ENCODE measurements at places on chromosomes 6 and 20.
A peak's percentile ranks its signal among the peaks of the same experiment; 100 is the strongest.

GRCh38 chr6:124792386-124792785 is 169.9 kb upstream of the RNF217 start:
- DNase-seq = no peak

- DNase-seq = no peak
Observed at GRCh38 chr20:51660672-51661608, 107.2 kb downstream of the ATP9A start.

DNA sequence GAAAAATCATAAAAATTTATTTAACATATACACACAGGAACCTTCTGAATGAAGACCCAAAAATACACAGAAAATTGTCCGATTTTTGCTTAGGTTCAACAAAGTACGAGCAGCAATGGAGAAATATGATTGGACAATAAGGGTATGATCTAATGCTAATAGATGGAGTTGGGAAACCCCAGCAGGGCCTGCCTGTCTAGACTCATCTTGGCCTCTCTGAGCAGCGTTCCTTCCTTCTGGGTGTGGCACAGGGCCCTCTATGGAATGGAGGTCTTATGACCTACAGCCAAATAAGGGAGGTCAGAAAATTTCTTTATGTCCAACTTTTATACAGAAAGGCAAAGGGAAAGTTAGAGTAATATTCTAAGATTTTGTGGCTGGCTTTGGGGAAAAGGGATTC is 27.7 kb upstream of the ENPP4 start:
- DNase-seq = no peak

DNA sequence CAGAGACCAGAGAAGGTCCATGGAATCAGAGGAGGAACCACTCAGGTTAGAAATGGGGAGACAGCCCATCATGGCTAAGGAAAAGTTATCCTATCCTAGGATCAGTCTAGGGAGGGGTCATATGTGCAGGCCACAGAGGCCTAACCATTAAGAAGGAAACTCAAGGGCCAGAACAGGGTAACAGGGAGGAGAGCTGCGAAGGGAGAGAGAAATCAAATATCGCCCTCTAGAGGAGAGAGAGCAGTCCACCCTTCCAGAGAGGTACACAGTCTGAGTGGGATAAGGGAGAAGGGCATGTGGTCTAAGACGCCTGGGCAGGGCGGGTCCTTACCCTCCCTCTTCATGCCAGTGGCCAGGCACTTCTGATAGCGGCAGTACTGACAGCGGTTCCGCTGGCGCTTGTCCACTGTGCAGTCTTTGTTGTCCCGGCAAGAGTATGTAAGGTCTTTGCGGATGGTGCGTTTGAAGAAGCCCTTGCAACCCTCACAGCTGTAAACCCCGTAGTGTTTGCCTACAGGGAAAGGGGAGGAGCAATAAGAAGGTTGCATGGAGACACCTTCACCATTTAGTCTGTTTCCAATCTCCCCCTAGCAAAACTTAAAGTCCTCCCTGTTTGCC is 2.9 kb downstream of the RXRB start:
- peak; percentile 70 for DNase-seq

GRCh38 chr6:134529921-134530320 is 212.0 kb upstream of the SGK1 start:
- peak; percentile 32 for DNase-seq

DNA sequence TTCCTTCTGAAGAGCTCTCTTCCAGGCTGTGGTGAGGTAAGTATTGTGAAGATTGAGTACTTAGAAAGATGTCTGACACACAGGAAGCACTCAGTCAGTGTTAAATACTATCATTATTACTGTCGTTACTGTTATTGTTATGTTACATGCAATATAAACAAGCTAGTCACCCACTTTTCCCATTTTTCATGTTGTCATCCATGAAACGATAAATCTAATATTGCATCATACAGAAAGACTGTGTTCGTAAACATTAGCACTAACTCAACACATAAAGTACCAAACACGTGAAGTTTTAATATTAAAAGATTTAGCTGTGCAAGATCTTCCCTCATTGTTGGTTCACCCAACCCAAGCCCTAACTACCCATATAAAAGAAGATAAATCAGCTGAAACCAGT is 109.2 kb upstream of the NRSN1 start:
- no peak for DNase-seq

GRCh38 chr20:36466089-36466488 is 75.2 kb upstream of the MYL9 start:
- DNase-seq = no peak

GRCh38 chr6:136067731-136068341 is 182.3 kb downstream of the MTFR2 start:
- DNase-seq = no peak

DNA sequence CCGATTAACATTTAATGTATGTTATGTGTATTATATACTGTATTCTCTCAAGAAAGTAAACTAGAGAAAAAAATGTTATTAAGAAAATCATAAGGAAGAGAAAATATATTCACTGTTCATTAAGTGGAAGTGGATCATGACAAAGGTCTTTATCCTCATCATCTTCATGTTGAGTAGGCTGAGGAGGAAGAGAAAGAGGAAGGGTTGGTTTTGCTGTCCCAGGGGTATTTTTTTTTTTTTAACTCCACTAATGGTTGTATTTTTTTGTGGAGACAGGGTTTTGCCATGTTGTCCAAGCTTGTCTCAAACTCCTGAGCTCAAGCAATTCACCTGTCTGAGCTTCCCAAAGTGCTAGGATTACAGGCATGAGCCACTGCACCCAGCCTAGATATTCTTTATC is 11.0 kb downstream of the ECT2L start:
- no peak for DNase-seq

- DNase-seq = peak; percentile 64
Observed at GRCh38 chr20:58870293-58871014, 17.9 kb downstream of the GNAS start.

- no peak for DNase-seq
Observed at GRCh38 chr20:19129306-19129705, 83.1 kb upstream of the SLC24A3 start.

GRCh38 chr6:106883808-106884262 is 90.7 kb downstream of the CD24 start:
- no peak for DNase-seq

DNA sequence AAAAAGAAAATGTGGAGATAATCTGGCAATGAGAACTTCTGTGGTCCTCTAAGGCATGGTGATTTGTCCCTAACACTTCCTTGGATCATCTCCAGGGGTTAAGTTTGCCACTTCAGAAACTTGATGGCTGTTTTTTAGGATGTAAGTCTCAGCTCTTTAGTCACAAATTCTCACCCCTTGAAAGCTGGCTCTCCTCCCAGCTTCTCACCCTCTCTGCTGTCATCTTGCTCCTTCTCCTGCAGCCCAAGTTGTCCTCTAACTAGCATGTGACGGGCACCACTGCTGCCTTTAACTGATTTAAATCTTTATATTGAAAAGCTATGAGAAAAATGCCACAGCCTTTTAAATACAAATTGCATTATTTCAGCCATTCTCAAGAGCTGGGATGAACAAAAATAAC is 107.8 kb downstream of the MAP3K5 start:
- no peak for DNase-seq

DNA sequence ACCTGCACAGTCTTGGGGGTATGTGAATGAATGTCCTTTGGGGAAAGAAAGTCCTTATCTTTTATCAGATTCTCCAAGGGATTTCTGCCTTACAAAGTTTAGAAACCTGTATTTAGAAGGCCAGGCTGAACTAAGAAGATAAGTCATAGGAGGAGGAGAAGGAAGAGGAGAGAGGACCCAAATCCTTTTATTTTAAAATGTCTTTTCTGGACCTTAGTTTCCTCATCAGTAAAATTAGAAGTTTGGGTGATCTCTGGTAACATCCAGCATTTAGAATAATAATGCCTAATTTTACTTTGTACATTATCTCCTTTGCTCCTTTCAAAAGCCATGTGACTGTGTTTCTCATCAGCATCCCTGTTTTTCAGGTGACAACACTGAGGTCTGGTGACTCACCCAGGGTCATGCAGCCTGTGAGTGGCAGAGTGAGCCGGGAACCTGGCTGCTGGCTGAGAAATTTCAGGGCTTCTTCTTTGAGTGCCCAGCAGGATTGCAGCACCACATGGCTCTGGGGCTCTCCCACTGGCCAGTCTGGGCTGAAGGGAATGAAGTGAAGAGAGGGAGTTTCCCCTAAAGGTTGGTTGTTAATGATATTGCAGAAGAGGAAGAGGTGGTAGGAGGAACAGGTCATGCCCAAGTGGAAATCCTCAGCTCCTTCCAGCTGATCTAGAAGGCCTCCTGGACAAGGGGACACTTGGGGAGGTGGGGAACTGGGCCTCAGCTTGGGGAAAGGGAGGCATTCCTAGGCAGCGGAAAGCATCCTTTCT is 34.0 kb downstream of the VEGFA start:
- no peak for DNase-seq

DNA sequence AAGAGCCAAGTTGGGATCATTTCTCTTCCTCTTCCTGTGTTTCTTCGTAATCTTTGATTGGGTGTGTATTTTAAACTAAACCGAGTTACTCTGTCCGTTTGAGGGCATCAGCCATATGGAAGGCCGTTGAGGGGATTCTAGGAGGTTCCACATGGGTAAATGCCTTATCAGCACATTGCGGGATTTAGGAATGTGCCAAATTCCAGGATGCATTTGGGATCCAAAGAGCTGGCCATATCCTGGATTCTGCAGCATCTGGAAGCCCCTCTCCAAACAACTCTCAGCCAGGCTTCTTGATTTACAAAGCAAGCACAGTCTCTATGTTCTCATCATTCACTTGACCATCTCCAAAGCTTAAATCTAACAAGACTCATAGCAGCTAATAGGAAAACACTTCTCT is 67.6 kb upstream of the RIN2 start:
- DNase-seq = no peak

DNA sequence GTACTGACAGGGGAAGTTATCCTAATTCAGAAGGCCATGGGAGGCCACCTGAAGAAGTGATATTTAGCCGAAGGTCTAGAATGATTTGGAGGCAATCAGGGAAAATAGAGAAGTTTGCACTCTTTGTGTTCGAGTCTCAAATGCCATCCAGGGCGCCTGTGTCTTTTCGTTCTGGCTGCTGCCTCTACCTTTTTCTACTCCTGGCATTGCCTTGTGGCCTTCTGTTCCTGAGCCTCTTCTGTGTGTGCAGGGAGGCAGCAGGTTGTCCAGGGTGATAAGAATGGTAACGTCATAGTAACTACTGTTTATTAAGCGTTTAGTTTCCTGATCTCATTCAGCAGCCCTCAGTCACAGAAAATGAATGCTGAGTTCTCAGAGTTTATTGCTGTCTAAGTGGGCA is 252.1 kb downstream of the FARS2 start:
- no peak for DNase-seq

GRCh38 chr6:7132398-7133035 is 24.8 kb downstream of the RREB1 start:
- DNase-seq = no peak

DNA sequence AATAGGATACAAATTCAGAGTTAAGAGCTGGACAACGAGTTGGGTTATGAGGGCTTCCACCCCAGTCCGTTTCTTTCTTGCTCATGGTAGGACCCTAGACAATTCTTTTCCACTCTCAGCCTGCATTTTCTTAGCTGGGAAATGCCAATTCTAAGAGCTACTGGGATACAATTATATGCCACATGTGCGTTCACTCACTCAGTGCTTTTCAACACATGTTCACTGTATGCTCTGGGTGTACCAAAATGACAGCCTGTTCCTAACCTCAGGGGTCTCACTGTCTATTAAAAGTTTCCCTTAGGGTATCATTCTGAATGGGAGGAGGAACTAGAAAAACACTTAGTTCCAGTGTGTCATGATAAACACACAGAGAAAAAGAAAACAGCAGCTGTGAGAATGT is 505 bp upstream of the DEFB115 start:
- DNase-seq = no peak

GRCh38 chr20:62985444-62985778 is 21.4 kb downstream of the BHLHE23 start:
- no peak for DNase-seq

GRCh38 chr6:43308101-43308989 is at the start of gene CRIP3:
Gene CRIP3, minus strand, starts transcription at chr6:43308826. Its CDS starts 34 bp downstream, at chr6:43308792.
- DNase-seq = peak; percentile 56

DNA sequence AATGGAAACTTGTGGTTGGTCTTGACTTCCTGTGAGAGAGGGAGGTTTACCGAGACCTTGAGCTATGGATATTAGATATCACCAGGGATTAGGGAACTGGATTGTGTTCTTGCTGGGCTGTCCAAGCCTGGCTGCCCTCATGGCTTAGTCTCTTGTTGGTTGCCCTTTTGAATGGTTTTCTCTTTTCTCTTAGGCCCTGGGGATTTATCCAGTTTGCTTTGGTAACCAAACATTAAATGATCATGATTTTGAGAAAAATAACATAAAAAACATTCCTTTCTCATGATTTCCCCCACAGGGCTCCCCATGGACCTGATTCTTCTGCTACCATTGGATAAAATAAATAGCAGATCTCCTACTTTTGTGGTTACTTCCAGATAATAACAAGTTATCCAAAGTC is 306.4 kb upstream of the RNF217 start:
- no peak for DNase-seq

DNA sequence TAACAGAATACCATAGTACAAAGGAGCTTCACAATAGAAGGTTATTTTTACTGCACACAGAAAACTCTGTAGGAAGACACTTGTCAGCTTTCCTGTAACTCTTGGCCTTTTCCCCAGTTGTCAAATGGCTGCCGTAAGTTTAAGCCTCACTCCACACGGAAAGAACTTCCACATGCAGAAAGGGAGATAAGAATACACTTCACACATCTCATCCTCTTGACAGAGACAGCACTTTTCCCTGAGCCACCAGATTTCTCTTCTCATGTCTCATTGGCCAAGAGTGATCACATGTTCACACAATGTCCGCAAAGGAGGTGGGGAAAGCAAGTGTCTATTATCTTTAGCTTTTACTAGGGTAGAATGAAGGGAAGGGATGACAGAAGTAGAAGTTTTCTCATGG is 540.7 kb downstream of the HAO1 start:
- DNase-seq = no peak

- DNase-seq = peak; percentile 71
Observed at GRCh38 chr6:13336553-13336952, 8.2 kb upstream of the TBC1D7 start.

DNA sequence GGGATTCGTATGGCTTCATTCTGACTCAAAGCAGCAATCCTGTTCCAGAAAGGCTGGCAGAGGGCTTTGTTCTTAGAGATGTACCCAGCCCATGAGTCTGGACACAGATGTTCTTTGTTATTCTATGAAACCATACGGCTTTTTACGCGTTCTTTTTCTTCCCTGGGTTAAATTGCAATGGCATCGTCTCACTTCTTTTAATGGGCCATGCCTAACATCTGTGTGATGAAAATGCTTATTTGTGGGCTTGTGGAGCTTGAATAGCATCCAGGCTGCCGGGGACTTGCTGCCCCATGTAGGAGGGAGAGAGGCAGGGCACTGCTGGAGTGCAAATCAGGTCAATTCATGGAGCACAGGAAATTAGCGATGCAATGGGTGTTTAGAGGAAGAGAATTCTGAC is 19.4 kb downstream of the FAM50B start:
- no peak for DNase-seq

Measured in CD4-positive, alpha-beta T cell treated with Interleukin-10 for 1 hour (primary cell).